ENCODE measurements at places on chromosomes 4 and X.

DNA sequence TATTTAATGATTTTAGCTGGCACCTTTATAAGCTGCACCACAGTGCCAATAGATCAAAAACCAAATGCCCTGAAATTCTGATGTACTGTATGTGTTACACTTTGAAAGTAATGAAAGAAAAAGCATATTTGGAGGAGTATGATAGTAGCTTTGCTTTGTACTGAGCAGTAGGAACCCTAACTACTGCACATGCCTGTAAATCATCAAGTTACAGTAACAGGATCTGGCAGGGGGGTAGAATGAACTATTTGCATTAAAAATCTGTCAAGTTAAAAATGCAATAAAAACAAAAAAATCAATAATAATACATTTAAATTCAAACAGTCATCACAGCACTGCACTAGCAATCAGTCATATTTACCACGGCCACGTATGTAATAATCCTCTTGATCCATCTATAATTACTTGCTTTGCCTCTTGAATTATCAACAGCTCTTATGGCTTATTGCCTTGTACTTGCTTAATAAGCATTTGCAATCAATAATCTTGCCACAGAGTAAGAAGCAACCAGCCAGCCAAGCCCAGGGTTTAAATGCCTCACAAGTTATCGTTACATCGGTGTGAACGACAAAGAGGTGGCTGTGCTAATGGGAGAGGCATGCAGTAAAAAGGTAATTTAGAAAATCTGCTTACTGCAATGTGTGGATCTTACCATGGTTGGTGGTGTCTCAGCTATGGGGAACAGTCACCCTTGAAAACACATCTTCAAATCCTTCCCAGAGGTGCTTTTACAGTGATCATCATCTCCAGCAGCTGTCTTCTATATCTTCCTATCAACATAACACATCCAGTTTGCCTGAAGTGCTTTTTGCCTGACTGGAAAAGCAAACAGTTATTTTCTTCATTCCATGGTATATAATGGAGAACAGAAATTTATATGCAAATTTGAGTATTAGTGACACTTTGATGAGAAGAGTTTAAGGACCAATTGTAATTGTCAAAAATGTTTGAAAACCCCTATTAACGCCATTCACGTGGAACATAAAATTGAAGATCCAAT, 1812.1 kb upstream of the ADGRL3 start:
- no peak for DNase-seq

DNA sequence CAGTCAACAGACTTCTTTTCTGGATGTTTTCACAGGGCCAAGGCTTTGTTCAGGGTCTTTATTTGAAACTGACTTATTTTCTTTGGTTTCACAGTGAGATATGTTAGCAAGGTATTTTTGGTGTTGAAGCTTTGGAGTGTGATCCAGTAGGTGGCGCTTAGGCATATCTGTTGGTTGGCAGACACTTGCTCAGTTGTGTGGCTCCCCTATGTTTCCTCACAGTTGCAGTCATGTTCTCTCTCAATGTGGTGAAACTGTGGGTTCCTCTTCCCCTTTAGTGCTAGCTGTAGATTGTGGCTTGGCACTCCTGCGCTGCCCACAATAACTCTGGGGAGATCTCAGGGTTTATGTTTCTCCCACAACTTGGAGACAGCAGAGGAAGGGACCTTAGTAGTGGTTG, 460.8 kb downstream of the SLITRK2 start:
- no peak for DNase-seq

DNA sequence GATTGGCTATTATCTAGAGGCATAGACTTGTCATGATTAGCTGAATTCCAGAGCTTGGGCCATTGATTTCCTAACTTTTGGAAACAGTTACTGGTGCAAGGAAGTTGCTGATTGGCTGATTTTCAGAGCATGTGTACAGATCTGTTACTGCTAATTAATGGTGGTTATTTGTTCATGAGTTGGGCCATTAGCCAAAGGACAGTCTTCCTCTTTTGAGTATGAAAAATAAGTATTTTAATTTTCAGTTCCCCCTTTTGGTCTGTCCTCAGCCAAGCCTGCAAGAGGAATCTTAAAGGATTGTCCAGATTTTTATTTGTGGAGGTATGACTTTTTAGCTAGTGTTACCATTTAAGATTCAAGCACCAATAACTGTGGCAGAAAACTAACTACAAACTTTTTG, 7.0 kb upstream of the DSPP start:
- DNase-seq: no peak

DNA sequence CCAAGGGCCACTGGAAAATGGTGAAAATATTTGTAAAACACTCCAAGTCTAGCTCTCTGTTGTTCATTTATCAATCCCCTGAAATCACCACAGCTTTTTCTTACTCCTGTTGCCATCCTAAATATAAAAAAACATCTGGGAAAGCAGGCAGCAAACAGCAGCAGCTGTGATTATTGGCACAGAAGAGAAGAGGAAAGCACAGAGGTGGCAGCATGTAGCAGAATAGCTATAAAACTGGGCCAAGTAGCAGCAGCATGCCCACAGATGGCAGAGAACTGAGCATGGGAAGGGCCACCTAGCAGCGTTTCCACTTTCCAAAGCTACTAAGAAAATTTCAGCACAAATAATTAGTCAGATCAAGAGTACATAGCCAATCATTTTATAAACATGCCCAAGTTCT, 307.2 kb downstream of the SLC7A11 start:
- no peak for DNase-seq

GRCh38 chr4:1590244-1590643, 93.9 kb downstream of the FAM53A start:
- DNase-seq: no peak

- no peak for DNase-seq
These were observed 83.6 kb downstream of the MXRA5 start for GRCh38 chrX:3262901-3263300.

DNA sequence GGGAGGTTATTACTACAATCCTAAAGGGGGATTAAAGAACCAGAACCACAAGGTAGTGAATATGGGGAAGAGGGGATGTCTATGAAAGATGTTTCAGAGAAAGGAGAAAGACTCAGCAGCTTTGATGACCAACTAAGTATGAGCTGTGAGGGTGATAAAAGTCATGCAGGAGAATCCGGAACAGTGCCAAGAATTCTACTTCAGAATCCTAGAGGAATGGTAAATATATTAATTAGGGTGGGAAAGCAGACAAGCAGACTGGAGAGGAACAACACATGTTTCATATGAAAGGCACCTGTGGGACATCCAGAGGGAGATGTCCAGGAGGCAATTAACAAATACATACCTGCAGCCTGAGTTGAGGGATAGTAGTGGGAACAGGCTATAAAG, 642.2 kb upstream of the DIPK2B start:
- DNase-seq: no peak

- no peak for DNase-seq
These were observed 20.4 kb downstream of the WDR13 start for GRCh38 chrX:48617542-48618340.

GRCh38 chrX:1853447-1853846, 238.6 kb downstream of the ASMT start:
- no peak for DNase-seq

- no peak for DNase-seq
These were observed 209.7 kb upstream of the KLF3 start for GRCh38 chr4:38454284-38454683.

GRCh38 chrX:50700921-50701320, 113.1 kb downstream of the SHROOM4 start:
- DNase-seq: no peak

DNA sequence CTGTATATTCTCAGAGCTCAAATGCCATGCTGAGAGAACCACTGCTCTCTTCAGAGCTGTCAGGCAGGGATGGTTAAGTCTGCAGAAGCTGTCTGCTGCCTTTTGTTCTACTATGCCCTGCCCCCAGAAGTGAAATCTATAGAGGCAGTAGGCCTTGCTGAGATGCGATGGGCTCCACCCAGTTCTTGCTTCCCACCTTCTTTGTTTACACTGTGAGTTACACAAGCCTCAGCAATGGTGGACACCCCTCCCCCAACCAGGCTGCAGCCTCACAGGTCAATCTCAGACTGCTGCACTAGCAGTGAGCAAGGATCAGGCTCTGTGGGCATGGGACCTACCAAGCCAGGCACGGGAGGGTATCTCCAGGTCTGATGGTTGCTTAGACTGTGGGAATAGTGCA, 271.6 kb downstream of the CENPC start:
- no peak for DNase-seq

- DNase-seq: no peak
These were observed 172.7 kb downstream of the GPM6A start for GRCh38 chr4:175639346-175639745.

- DNase-seq: no peak
These were observed 37.5 kb downstream of the PNPLA4 start for GRCh38 chrX:7889680-7890079.

GRCh38 chr4:42768125-42768748, 111.3 kb upstream of the ATP8A1 start:
- no peak for DNase-seq

DNA sequence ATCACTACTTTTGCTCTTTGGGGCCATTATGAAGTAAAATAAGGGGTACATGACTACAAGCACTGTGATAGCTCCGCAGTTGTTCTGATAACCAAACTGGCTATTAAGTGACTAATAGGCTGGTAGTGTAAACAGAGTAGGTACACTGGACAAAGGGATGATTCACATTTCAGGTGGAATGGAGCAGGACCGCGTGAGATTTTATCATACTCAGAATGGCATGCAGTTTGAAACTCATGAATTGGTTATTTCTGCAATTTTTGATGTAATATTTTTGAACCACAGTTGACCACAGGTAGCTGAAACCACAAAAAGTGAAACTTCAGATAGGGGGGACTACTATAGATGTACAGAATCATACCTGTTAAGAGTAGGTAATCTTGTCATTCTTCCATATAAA, 55.8 kb downstream of the PAK3 start:
- DNase-seq: no peak

DNA sequence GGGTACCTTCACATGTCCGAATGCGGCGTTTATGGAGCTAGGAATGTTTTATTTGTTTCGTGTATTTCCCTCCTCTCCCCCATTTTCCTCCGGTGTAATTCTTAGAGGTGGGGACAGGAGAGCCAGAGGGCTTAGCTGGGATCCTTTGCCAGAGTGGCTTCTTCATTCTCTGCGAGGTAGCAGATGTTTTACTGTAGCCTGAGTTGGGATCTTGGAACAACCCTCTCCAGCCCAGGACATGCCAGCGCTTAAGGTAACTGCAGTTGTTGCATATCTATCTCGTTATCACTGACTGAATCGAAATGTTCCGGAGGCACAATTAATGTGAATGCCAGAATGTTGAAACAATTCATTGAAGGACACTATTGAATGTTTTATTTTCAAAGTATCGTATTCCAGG, 59.0 kb upstream of the DYNLT3 start:
- DNase-seq: no peak

GRCh38 chr4:3312362-3312761, 19.5 kb downstream of the RGS12 start:
- no peak for DNase-seq

DNA sequence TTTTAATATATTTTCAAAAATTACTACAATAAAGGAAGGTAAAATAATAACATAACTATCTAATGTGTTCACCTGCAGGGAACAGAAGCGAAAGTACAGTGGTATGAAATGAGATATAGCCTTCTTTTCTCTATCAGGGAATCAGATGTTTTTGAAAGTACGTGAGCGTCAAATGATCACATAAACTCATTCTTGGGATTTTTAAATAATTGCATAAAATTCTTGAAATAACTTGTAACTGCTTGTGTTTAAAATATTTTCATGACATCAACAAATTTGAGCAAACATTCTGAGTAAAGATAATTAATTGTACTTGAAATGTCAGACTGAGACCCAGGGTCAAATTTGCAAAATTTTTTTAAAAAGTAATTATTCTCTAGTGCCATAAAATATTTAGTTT, 193.5 kb upstream of the NEIL3 start:
- DNase-seq: no peak

DNA sequence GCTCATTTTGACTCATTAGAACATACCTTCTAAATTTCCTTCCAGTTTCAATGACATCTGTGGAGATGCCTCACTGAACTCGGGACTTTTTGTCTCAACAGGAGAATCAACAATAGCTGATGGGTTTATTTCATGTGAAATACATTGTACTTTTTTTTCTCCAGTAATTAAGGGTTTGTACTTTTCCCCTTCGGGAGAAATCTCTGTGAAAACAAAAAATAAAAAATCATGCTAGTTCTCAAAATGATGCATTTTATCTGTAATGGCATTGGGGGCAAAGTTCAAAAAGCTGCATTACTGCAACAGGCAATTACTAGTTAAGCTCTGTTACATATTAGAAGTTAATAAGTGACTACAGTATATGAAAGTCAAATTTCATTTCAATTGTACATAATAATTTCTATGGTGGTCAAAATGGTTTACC, 167.3 kb upstream of the SH3RF1 start:
- no peak for DNase-seq

- DNase-seq: no peak
These were observed 59.2 kb upstream of the LEF1 start for GRCh38 chr4:108227923-108228322.

DNA sequence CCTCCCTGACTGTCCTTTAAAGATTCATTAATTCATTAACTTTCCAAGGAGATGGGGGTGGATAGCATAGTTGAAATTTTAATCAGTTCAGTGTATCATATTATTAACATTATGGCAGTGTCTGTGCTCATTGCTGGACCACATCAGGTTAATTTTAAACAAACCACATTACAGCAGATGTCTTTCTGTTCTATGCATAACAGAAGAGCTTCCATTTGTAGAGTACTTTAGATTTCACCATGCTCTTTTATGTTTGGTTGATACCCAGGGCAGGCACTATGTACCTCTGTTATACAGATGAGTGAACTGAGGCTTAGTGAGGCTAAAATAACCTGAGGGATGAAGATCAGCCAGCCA, 41.1 kb downstream of the AFF2 start:
- no peak for DNase-seq

- no peak for DNase-seq
These were observed 20.3 kb upstream of the MSX1 start for GRCh38 chr4:4838936-4839810.

- no peak for DNase-seq
These were observed 1.4 kb downstream of the AREG start for GRCh38 chr4:74446193-74446868.

DNA sequence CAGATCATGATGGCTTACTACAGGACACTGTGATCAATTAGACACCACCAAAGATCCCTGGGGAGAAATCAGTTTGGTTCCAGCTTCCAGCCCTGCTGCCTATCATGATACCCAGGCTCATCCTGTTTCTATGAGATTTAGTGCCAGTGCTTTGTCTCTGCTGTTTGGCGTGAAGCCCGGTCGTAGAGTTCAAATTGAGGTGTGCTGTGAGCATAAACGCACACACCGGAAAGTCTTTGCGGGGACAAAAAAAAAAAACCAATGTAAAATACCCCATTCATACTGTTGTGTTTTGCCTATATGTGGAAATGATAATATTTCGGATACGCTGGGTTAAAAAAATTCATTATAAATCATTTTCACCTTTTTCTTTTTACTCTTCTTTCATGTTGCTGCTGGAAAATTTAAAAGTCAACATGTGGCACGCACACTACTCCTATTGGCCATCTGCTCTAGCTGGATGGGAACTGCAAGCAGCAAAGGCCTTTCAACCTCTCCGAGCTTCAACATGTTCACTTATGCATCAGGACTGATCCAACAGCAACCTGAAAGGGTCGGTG, 607 bp upstream of the DKC1 start:
- no peak for DNase-seq
